ENCODE measurements at places on chromosomes 13 and 19.

DNA sequence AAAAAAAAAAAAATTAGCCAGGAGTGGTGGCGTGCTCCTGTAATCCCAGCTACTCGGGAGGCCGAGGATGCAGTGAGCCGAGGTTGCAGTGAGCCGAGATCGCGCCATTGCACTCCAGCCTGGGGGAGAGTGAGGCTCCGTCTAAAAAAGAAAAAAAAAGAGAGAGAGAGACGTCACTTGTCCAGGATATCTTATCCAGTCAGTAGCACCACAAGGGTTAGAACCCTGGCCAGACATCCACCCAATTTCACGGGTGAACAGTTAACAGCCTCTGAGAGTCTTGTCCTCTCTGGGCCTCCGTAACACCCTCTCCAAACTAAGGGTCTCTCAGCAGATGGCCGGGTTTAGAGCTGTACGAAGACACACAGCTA lies 917 bp upstream of the CLPTM1 start:
- peak overlapping the region; percentile 95 for H3K27ac ChIP-seq
- H3K36me3 ChIP-seq: no peaks in the 10 kb centered on the region
- H3K4me1 ChIP-seq: peaks cover 38% of the 10 kb centered on the region
- DNase-seq: no peak

DNA sequence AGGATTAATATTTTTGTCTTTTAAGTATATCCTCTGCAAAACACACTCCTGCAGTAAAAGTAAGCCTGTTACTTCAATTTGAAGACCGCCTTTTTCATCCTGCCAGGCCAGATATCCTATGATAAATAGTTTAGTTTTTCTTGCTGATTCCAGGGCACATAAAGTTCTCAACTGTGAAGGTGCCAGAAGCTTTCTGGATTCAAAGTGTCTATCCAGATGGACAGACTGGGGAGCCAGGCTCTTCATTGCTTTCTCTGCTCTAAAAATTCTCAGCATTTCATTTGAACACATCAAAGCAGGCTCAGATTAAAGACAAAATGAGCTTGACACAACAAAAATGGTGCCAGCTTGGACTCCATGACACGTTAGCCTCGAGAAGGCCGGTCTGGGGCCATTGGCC lies 53.6 kb upstream of the UBL3 start:
- DNase-seq: no peak
- H3K27ac ChIP-seq: no peak overlapping the region
- no peaks in the 10 kb centered on the region for H3K27me3 ChIP-seq

DNA sequence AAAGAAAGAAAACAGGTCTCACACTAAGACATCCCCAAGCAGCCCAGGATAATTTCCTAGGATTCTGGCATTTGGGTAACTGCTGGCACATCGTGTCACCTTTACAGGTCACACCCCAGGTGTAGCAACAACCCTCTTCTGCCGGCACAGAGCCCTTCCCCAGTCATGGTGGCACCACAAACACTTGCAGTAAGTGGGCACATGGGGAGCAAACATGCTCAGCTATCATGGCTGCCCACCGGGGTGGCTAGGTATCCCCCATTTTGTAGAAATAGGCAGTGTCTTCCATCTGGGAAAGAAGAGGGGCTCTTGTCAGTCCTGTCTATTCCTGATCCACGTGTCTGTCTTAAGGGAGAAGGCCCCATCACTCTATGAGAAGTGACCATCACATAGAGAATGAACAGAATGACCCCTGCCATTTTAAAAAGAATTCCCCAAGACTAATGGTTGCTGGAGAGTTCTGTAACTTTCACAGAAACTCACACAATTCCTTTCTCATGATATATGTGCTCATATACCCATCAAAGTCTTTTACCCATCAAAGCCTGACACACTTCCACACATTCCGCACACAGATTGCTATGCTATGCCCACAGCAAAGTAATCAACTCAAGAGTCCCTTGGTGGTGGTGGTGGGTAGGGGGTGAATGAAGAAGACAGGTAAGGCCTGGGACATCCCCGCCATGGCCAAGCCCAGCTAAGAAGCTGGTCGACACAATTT lies 33.3 kb downstream of the BRD4 start:
- no peak for DNase-seq
- H3K36me3 ChIP-seq: peaks cover 8% of the 10 kb centered on the region
- peaks cover 97% of the 10 kb centered on the region for H3K4me1 ChIP-seq
- H3K27me3 ChIP-seq: no peaks in the 10 kb centered on the region

- peaks cover 86% of the 10 kb centered on the region for H3K4me1 ChIP-seq
- peaks cover 31% of the 10 kb centered on the region for H3K36me3 ChIP-seq
- H3K4me3 ChIP-seq: no peak overlapping the region
Measured at GRCh38 chr13:74114641-74115040, 19.6 kb downstream of the KLF12 start.

- H3K4me1 ChIP-seq: no peaks in the 10 kb centered on the region
- H3K4me3 ChIP-seq: no peak overlapping the region
- no peaks in the 10 kb centered on the region for H3K36me3 ChIP-seq
- H3K27me3 ChIP-seq: peaks cover 7% of the 10 kb centered on the region
- no peak overlapping the region for H3K27ac ChIP-seq
- DNase-seq: no peak
Measured at GRCh38 chr13:50200988-50201387, 185.7 kb downstream of the KCNRG start.

GRCh38 chr13:40518481-40518882 lies 148.0 kb downstream of the FOXO1 start:
- H3K27ac ChIP-seq: peak overlapping the region; percentile 86
- H3K27me3 ChIP-seq: no peaks in the 10 kb centered on the region
- H3K4me1 ChIP-seq: peaks cover 66% of the 10 kb centered on the region
- peak; percentile 87 for DNase-seq

GRCh38 chr13:29319451-29319850 lies 276.0 kb downstream of the SLC7A1 start:
- H3K4me3 ChIP-seq: no peak overlapping the region
- H3K4me1 ChIP-seq: no peaks in the 10 kb centered on the region
- no peak overlapping the region for H3K27ac ChIP-seq
- DNase-seq: no peak
- no peaks in the 10 kb centered on the region for H3K27me3 ChIP-seq
- no peaks in the 10 kb centered on the region for H3K36me3 ChIP-seq

DNA sequence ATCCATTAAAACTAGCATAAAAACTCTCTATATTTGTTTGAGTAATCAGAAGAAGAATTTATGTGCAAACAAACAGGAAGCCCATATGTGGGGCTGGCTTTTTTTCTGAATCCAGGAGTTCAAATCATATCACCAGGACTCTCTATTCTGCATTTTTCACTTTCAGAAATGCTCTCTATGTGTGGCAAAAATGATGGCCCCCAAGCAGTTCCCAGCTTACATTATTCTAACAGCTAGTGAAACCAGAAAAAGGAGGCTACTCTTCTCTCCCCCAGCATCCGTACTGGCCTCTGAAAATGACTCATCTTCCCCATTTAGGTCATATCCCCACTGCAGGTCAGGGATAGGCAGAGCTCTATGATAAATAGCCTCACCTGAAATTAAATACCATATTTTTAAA lies 20.4 kb downstream of the RBM26 start:
- peak overlapping the region; percentile 33 for H3K27ac ChIP-seq
- peaks cover 7% of the 10 kb centered on the region for H3K36me3 ChIP-seq
- H3K27me3 ChIP-seq: no peaks in the 10 kb centered on the region

DNA sequence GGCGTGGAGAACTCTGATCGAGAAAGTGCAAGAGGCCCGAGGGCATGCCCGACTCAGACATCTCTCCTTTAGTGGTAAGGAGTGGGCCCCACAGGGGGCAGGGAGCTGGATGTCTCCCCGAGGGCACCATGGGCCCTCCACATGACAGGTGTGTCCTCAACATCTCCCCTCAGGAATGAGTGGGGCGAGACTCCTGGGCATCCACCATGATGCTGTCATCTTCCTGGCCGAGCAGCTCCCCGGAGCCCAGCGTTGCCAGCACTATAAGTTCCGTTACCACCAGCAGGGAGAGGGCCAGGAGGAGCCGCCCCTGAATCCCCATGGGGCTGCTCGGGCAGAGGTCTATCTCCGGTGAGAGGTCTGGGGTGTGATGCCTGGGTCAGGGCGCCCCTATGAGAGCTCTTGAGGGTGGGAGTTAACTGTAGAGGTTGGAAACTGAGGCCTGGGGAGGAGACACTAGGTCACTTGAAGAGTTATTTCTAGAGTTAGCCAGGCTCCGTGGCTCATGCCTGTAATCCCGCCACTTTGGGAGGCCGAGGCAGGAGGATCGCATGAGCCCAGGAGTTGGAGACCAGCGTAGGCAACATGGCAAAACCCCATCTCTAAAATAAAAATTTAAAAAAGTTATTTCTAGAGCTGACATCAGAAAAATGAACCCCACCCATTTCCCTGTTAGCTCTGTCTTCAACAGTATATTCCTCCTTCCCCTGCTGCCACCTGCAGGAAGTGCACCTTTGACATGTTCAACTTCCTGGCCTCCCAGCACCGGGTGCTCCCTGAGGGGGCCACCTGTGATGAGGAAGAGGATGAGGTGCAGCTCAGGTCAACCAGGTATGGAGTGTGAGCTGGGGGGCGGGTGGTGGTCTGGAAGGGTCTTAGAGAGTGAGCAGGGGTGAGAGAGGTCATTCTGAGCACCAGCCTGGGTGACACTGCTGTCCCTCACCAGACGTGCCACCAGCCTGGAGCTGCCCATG lies 5.1 kb downstream of the IGFLR1 start:
- H3K27me3 ChIP-seq: no peaks in the 10 kb centered on the region
- peak; percentile 42 for DNase-seq
- peaks cover 11% of the 10 kb centered on the region for H3K4me1 ChIP-seq
- no peak overlapping the region for H3K4me3 ChIP-seq
- peak overlapping the region; percentile 67 for H3K27ac ChIP-seq
- H3K36me3 ChIP-seq: peaks cover 47% of the 10 kb centered on the region

GRCh38 chr13:52070929-52071523 lies 46.5 kb downstream of the UTP14C start:
- H3K27ac ChIP-seq: no peak overlapping the region
- peaks cover 8% of the 10 kb centered on the region for H3K4me1 ChIP-seq
- DNase-seq: peak; percentile 53
- H3K36me3 ChIP-seq: peaks cover 8% of the 10 kb centered on the region

DNA sequence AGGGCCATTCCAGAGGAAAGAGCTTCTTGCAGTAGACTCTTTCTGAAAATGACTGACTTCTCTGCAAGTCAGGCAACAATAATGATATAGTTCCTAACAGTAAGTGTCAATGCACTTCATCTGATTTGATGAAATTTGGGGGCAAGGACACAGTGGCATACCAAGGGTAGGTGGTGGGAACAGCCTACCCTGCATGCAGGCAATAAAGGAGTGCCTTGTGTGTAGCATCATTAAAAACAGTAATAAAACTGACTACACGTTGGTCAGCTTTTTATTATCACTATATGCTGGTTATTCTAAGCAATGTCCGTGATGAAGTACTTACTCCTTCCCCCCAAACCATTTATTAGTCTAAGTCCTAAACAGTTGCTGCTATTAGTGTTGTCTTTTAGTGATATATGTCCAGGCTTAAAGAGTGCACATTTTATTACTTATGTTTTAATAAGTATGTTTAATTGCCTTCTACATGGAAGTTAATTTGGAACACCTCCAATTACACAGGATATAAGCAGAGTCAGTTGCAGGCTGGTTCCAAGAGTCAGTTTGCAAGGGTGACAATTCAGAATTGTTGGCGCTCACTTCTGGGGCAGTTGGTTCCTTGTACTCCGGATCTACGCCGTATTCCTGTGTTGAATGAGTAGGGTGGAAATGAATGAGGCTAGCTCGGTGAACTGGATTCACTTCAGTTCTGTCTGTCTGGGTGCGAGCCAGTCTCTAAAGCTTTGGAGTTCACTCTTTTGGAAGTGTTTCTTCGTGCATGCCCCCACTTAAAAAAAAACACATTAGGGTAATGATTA lies 84.0 kb downstream of the RGCC start:
- no peak overlapping the region for H3K4me3 ChIP-seq
- no peak overlapping the region for H3K27ac ChIP-seq
- peaks cover 2% of the 10 kb centered on the region for H3K36me3 ChIP-seq
- DNase-seq: no peak

- H3K4me1 ChIP-seq: peaks cover 5% of the 10 kb centered on the region
- no peaks in the 10 kb centered on the region for H3K36me3 ChIP-seq
- DNase-seq: no peak
- H3K4me3 ChIP-seq: no peak overlapping the region
- H3K27me3 ChIP-seq: peaks cover 44% of the 10 kb centered on the region
Measured at GRCh38 chr13:112077729-112078128, 10.8 kb downstream of the SOX1 start.

DNA sequence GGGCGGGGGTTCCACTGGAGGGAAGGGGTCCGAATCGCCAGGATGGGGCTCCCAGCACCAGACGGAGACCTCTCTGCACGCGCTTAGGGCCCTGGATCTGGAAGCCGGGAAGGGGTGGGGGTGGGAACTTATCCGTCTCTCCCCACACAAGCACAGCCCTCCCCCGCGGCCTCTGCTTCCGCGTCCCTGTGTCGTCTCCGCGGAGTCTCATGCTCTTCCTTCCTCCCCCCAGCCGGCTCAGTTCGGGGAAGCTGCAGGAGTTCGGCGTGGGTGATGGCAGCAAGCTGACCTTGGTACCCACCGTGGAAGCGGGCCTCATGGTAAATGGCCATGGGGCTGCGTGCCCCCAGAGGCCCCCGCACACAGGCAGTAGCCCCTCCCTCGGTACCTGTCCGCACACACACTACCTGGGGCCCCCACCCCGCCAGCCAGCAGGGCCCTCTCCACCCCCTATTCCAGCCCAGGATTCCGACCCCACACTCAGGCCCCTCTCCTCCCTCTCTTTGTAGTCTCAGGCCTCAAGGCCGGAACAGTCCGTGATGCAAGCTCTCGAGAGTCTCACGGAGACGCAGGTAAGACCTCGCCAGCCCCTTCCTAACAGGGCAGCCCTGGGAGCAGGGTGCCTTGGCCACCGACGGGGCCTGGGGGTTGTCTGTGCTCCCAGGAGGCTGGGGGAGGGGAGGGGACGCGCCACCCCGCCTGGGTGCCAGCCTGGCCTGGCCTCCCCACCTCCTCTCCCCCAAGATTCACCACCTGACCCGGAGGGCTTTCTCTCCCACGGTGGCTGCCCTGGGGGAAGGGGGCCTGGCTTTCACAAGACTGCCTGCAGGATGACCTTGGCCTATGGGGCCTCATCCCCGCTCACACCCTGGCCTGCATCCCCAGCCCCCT lies 3.2 kb downstream of the MIDN start:
- H3K4me1 ChIP-seq: peaks cover 12% of the 10 kb centered on the region
- H3K27ac ChIP-seq: peak overlapping the region; percentile 97

Data from activated CD4-positive, alpha-beta memory T cell treated with anti-CD3 and anti-CD28 coated beads for 36 hours (primary cell).